B cell (primary cell): ENCODE measurements at places on chromosomes 7 and 10. TPM values are rescaled to one million over a fixed set of nuclear protein-coding genes. Genes with fewer than 3 reads are reported as not detected.

- DNase-seq = peak; percentile 74
Observed at GRCh38 chr10:61904733-61905725, 3.5 kb downstream of the ARID5B start.

DNA sequence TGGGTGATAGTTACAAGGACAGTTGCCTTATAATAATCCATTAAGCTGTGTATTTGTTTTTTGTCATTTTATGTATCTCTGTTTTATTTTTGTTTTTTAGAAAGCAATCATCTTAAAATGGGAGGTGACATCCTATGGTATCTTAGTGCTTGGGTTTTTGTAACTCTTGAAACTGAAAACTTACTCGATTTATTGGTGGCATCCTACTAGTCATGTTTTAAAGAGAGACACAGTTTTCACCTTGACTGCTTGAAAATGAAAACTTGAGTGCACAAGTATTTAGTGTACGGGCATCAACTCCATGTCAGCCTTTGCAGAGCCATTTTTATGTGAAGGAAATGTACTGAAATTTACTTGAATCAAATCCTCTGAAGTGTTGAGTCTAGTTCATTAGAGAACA is 103.8 kb upstream of the SAMD8 start:
- no peak for DNase-seq

DNA sequence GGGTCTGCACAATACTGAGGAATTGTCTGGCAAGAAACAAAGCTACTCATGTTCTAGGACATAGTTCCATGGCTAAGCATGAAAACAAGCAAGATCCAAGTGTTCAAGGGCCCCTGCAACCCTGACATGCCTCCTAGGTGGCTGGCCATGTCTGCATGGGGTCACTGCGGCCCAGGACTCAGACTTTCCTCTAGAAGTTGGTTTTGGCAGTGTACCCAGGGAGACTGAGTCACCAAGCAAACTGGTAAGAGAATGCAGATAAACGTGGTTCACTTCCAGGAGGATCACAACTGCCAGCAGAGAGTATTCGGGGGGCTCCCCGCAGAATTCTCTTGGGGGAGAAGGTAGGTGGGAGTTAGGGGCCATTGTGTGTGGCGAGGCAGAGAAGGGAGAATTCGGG is 7.4 kb upstream of the PFKFB3 start:
- DNase-seq = no peak

DNA sequence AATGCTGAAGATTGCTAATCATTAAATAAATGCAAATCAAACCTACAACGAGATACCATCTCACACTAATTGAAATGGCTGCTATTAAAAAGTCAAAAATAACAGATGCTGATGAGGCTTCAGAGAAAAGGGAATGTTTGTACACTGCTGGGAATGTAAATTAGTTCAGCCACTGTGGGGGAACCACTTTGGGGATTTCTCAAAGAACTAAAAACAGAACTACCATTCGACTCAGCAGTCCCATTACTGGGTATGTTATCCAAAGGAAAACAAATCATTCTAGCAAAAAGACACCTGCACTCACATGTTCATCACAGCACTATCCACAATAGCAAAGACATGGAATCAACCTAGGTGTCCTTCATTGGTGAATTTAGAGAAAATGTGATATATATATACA is 379.0 kb upstream of the CNTNAP2 start:
- no peak for DNase-seq

- DNase-seq = no peak
Observed at GRCh38 chr7:138396251-138397070, 63.6 kb upstream of the TRIM24 start.

DNA sequence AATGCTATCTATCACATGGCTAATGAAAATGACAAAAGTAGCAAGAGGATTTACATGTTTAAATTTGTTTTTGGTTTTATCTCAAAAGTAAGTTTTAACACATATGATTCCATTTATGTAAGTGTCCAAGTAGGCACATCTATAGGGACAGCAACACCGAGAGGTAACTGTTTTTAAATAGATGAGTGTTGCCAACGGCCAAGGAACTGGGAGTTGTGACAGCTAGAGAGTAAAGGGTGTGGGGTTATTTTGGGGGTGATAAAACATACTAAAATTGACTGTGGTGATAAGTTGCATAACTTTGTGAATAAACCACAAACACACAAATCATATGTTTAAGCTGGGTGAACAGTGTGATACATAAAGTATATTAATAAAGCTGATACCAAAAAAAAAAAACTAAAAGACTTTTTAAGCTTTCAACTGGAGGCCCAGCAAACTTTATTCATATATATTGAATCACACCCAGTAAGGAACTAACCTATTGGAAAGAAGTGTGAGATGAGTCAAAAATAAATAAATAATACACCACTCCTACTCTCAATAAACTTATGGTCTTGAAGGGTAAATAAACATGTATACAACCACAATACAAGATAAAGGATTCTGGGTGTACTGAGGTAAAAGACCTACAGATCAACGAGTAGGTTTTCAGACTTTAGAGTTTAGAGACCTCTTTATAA is 33.0 kb downstream of the LRRC72 start:
- DNase-seq = no peak

DNA sequence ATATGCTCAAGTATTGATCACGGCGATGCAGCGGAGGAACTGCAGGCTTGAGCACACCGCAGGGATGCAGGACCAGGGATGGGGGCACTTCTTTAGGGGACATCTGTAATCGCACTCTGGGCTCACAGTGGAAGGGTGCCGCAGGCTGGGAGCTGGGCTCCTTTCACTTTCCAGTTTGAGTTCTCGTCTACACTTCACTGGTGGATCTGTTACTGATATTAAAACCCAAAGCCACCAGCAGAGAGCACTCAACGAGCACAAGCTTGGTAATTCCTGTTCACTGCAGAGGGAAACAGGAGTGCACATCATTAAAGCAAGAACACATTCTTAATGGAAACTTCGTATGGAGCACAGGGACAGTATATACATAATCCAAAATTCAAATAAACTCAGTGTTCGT is 91.3 kb downstream of the PARD3 start:
- no peak for DNase-seq

DNA sequence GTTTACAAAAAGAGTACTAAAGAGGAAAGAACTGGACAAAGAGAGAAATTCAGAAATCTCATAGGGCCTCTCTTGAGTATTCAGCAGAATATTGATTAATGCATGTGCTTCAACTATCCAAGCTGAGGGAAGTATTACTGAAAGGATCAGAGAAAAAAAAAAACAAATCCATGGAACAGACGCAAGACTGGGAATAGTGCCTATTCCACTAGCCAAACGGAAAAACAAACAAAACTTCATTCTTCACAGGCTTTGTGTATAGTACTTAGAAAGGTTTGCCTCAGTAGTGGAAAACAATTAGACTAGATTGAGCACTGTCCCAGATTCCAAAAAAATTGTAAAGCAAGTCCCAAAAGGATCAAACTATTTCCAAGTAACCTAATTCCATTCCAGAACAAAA is 106.2 kb downstream of the TFEC start:
- no peak for DNase-seq

DNA sequence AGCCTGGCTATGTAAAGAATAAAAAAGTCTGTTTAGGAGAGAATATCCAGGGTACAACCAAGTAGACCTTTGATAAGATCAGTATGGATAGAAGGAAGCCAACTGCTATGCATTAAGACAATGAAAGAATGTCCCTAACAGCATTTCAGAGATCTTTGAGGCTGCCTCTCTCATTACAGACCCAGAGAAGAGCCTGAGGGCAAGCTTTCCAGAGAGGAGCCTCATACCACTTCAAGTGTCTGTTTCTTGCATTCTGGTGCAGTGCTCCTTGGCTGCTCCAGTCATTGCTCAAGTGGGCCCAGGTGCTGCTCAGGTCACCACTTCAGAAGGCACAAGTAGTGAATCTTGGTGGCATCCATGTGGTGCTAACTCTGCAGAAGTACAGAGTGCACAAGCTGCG is 514.0 kb downstream of the PLXDC2 start:
- DNase-seq = no peak

GRCh38 chr10:47152861-47153349 is 147.1 kb upstream of the GDF10 start:
- no peak for DNase-seq

DNA sequence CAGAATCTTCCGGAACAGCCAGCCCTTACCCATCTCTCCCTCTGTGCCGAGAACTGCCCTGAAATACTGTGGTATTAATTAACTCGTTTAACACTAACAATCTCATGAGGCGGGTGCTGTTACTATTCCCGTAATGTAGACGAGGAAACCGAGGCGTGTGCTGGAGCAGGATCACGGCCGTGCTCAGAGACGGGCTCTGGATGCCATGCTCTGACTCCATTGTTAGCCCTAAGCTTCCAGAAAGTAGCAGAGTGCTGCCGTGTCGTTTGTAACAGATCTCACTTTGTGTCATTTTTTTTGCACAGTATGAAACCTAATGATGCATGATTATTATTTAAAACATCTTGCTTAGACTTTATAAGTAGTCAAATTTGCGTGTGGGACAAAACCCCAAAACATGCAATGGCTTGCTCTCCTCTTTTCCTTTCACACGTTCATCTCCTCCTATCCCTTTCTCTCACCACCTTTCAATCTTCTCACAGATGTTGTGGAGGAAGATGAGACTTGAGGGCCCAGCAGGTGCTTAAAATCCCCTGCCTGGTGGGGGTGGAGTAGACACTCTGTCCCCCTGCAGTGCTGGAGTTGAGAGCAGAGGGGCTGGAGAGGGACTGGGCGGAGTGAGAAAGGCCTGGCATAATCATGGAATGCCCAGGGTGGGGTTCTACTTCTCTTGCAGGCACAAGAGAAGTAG is 482 bp upstream of the ACTR3C start:
- DNase-seq = peak; percentile 15

GRCh38 chr7:65216469-65216868 is 157.2 kb upstream of the ZNF92 start:
- DNase-seq = peak; percentile 82

- DNase-seq = no peak
Observed at GRCh38 chr7:102313997-102314780, 27.5 kb downstream of the SH2B2 start.

DNA sequence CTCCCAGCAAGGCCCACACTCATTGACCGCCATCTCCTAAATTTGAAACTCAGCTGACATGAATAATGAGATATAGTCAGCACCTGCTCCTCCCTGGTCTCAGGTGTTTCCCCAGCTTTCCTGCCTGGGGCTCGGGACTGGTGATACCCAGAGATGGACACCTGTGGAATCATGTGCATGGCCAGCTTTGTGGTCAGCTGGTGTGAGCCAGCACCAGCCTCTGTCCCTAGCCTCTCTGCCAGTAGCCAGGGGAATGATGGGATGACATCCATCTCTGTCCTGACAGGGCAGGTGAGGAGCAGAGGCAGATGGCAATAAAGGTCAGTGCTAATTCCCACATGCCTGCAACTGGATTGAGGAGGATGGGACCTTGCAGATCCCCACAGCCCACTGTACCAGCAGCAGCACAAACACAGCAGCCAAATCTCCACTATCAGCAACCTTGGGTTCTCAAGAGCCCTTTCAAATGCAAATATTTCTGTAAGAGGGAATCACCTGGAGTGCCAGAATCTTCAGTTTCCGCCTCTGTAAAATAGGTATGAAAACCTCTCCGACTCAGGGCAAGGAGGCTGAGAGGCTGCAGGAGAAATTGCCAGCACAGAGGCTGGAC is 329.2 kb upstream of the ZMIZ1 start:
- DNase-seq = no peak

Gene ABCF2
- polyA plus RNA-seq = 12.5 and 16.1 TPM in 2 replicates

Gene SCIN
- polyA plus RNA-seq = 0.25 and 0.97 TPM in 2 replicates

Gene TRRAP
- polyA plus RNA-seq = 24.2 and 25.4 TPM in 2 replicates

Gene FGL2
- polyA plus RNA-seq = 0.95 and 2.1 TPM in 2 replicates

Gene SEMA3A
- not detected in 2 replicates for polyA plus RNA-seq

Gene SRGN
- 50.8 and 52.3 TPM in 2 replicates for polyA plus RNA-seq
